ENCODE measurements at places on chromosomes 6 and 20.

GRCh38 chr6:148625609-148626008 lies 121.2 kb upstream of the UST start:
- DNase-seq, result no peak

DNA sequence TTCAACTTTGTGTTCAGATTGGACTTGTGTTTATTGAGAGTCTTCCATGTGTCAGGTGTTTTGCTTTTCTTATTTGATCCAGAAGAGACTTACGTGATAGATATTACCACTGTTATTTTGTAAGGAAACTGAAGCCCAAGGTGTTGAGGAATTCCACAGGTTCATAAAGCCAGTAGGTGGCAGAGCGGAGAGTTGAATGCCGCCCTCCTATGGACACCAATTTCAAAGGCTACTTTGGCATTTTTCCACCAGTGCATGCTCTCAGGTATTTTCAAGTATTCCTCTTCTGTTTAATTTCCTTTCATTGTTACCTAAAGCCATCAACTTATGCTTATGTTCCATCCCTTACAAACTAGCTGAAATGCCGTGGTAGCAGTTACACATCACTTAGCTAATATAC lies 14.0 kb upstream of the COL10A1 start:
- no peak for DNase-seq

- no peak for DNase-seq
Observed at GRCh38 chr6:25774120-25774715, 19.7 kb downstream of the SLC17A4 start.

DNA sequence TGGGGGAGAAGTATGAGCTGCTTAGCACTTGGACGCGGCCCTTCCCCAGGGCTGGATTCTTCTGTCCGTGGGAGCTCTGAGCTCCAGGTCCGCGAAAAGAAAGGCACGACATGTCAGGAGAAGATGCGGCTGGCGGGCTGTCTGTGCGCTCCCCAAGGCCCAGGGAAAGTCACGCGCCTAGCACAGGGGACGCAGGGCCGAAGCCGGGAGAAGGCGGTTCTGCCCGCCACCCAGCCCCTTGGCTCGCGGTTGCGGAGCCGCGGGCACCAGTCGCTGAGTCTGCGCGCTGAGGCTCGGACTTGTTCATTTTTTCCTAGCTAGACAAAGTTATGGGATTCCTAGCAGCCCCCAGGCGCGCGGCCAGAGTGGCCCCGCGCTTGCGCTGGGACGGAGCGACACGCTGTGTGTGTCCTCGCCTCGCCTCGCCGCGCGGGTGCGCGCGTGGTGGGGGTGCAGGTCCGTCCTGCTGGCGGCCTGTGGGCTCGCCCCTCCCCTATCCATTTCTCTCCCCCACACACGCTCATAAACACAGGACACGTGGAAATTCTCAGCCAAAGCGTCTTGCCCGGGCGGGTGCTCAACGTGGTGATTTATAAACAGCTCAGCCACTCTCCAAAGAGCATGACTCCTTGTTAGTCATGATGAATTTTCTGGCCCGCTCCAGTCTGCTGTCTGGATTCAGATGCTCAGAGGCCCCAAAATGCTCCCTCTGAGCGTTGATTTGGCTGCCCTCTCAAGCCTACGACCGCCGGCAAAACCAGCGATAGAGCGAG lies 1.9 kb upstream of the POU3F2 start:
- no peak for DNase-seq

GRCh38 chr6:158009114-158009891 lies 27.6 kb downstream of the SYNJ2 start:
- DNase-seq, result peak; percentile 18

- no peak for DNase-seq
Observed at GRCh38 chr20:64236137-64237088, 19.1 kb upstream of the PCMTD2 start.

- DNase-seq, result no peak
Observed at GRCh38 chr6:106082735-106083398, 3.3 kb upstream of the PRDM1 start.

DNA sequence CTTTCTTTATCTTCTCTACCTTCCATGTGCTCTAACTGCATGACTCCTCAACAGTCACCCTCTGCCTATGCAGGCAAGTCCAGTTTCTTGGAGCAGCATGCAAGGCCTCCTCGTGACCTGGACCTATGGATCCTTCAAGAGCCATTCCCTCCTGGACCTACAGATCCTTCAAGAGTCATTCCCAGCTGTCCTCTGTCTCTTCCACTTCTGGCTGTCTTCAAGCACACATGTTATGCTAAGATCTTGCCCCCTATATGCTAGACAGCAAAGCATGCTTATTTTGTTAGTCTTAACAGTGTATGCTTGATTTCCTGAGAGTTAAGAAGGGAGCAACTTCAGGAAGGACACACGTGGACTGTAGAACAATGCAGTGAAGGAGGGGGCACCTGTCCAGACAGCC lies 7.5 kb downstream of the ID4 start:
- DNase-seq, result no peak

GRCh38 chr6:149725785-149726184 lies 7.9 kb upstream of the LATS1 start:
- DNase-seq, result no peak

DNA sequence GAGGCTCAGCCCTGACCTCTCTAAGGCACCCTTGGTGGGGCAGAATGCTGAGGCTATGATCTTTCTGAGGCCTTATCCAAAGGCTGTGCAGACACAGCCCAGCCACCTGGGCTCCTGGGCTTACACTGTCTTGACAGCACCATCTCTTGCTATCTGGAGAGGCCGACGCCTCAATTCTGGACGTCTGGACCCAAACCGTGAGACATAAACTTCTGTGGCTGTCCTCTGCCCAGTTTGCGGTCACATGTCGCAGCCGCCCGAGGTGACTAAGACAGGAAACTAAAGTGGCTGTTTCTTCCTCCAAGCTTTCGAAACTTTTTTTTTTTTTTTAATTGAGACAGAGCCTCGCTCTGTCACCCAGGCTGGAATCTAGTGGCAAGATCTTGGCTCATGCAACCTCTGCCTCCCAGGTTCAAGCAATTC lies 49.3 kb downstream of the PRR18 start:
- DNase-seq, result peak; percentile 54

- DNase-seq, result no peak
Observed at GRCh38 chr6:51738614-51739013, 348.8 kb downstream of the PKHD1 start.

GRCh38 chr6:135030056-135030473 lies 24.6 kb downstream of the HBS1L start:
- DNase-seq, result no peak

DNA sequence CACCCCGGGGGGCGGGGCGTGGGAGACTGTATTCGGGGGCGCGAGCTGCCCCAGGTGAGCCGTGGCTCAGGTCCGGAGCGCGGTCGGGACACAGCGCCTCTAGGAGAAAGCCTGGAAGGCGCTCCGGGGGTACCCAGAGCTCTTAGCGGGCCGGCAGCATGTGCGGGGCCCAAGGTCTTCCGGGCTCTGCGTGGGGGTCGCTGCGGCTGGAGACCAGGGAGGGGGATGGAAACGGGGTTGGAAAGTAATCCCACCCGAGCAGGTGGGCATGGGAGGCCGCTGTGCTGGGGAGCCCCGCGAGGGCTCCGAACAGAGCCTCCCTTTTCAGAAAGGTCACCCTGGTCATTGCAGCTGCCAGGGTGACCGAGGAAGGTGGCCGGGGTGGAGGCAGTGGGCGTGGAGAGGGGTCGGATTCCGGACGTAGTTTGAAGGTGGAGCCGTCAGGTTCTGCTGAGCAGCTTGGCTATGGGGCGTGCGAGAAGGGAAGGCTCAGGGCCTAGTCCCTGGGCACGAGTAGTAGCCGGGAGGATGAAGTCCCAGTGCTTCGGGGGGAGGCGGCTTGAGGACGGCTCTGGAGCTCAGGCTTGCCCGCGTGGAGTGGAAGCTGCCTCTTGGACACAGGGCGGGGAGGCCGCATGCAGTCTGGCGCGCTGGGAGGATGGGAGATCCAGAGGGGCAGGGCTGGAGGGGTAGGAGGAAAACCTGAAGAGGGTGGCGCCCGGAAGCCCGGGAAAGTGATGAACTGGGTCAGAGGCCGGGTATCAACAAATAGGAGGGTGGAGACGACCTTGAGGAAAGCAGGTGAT lies at the start of gene SIRT5:
Gene SIRT5 (plus strand): TSS at position 31 of the 806 bp plus-strand sequence. CDS start 9,510 bp downstream, outside the sequence.
- peak; percentile 66 for DNase-seq

- no peak for DNase-seq
Observed at GRCh38 chr20:57866250-57867106, 156.7 kb upstream of the PMEPA1 start.

DNA sequence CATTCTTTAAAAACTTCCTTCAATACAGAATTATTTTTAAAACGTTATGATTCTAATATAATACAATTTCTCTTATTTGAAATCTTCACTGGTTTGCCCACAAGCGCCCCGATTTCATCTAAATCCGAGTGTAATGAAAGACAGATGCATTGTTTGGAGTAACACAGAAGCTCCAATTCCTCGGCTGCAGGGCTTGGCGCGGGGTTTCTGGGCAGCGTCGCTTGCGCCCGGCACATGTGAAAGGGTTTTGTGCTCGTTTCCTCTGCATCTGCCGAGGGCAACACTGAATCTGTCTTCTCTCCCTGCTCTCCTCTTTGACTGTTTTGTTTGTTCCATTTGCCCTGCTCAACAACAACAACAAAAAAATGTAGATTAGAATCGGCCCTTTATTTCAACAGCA lies 248.6 kb upstream of the QKI start:
- no peak for DNase-seq

DNA sequence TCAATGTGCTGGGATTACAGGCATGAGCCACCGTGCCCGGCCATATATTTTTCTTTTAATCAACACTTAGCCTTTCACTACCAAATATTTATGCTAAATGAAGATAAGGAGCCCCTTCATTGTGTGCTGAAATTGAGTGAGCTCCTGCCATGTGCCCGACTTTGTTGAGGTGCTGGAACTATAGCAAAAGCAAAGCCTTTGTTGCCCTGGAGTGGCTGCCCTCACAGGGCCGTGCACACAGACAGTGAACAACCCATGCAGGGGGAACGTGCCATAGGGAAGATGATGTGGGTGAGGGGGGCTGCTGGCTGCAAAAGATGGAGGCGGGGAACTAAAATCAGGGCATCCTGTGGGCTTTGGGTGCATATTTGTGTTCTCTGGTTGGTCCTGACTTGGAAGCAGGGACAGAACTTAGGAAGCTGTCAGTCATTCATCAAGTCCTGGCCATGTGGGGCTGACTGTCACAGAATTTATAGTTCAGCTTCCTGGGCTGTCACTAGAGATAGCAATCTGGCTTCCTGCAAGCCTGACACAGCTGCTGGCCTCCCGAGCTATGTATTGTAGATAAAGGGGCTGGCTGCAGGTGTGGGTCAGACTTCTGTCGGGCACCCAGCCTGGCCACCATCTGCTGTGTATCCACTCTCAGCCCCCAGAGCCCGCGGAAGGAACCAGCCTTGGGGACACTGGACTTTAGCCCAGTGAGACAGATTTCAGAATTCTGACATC lies 56.8 kb upstream of the MPC1 start:
- DNase-seq, result no peak

All from activated effector memory CD4-positive, alpha-beta T cell treated with Interleukin-2 at 50 U/mL for 16 hours (primary cell).